ENCODE measurements at places on chromosomes 2 and 18.

DNA sequence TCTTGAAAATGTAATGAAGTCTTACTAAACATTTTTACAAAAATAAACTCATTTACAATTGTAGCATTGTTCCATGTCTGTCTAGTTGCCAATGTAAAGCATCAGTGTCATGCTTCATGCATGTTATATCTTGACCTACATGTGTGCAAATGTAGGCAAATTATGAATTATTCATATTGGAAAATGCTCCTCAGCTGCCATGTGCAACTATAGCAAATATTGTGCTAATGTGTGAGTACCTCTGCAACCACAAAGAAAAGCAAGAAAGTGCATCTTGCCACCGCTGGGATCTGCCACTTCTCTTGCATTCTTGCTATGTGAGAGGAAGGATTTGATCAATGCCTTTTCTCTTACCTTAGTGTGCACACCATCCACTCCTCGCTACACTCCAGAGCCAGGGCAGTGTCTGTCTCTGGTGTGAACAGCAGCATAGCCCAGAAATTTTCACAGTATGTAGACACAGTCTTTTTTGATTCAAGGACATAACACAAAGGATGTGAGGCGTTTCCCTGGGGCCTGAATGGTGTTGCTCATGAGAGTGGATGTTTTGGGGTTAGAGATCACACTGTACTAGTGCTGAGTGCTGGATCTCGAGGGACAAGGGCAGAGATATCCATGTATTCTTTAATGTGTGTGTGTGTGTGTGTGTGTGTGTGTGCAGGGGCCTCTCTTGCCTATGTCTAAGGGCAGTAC, 47.6 kb upstream of the HAAO start:
- no peak for DNase-seq

- DNase-seq: no peak
These were observed 888.0 kb upstream of the CHAC2 start for GRCh38 chr2:52879561-52879960.

DNA sequence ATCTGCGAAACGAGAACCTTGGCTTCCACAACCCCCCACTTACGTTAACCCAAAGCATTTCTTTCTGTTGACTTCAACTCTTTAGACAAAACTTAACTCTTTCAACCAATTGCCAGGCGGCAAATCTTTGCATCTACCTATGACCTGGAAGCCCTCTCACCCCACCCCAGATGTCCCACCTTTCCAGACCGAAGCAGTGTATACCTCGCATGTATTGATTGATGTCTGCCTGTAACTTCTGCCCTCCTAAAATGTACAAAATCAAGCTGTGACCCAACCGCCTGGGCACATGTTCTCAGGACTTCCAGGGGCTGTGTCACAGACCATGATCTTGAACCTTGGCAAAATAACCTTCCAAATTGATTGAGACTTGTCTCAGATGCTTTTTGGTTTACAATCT, 12.3 kb downstream of the AQP12B start:
- no peak for DNase-seq

DNA sequence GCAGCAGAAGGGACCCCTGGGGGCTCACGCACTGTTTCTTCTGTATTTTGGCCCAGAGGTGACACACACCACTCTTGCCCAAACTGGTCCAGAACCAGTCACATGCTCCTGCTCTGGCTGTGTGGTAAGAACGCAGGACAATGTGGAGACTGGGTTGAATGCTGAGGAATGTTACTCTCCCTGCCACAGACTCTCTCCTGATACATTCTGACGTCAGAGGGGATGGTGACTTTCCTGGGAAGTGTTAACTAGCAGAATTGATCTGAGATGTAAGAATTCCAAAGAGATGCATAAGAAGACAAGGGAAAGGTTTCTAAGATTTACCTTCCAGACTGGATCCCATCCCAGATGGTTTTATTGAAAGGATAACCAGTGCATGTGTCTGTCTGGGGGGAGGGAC, 100.8 kb downstream of the ASB1 start:
- DNase-seq: no peak

DNA sequence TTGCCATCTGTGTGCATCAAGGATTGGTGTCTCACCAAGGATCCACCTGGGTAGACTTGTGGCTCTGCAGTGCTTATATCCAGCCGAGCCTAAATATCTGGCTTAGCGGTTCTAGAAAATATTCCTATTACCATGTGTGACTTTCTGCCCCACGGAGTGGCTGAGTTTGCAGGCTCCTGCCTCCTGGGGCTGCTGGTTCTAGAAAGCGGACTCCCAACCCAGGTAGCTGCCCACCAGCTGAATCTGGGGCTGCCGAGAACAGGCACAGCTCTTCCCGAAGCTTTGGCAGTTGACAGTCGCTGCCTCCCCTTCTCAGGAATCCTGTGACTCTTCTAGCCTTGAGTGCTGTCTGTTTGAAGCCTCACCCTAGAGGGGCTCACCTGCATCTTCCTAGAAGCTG, 104.6 kb downstream of the TPGS2 start:
- no peak for DNase-seq

- DNase-seq: no peak
These were observed 270.9 kb upstream of the SKOR2 start for GRCh38 chr18:47522359-47522758.

- DNase-seq: no peak
These were observed 20.0 kb upstream of the CRIM1 start for GRCh38 chr2:36335597-36335996.

DNA sequence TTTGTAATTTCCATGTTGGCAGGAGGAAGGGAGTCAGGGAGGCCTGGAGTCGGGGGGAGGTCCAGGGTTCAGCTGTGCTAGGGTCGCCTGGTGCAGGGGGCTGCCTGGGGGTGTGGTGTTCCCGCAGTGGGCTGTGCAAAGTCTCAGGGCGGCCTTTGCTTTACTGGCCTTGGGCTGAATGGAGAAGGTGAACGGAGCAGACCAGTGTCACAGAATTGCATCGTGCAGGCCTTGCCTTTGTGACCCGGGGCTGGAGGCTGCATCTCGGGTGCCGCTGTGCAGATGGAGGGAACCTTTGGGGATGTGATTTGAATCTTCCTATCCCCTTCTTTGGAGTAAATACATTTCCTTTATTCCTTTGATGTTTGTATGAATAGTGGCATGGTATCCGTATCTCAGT, 8.8 kb downstream of the SNTG2 start:
- DNase-seq: no peak

- DNase-seq: no peak
These were observed 184.3 kb downstream of the SH3RF3 start for GRCh38 chr2:109313343-109313742.

DNA sequence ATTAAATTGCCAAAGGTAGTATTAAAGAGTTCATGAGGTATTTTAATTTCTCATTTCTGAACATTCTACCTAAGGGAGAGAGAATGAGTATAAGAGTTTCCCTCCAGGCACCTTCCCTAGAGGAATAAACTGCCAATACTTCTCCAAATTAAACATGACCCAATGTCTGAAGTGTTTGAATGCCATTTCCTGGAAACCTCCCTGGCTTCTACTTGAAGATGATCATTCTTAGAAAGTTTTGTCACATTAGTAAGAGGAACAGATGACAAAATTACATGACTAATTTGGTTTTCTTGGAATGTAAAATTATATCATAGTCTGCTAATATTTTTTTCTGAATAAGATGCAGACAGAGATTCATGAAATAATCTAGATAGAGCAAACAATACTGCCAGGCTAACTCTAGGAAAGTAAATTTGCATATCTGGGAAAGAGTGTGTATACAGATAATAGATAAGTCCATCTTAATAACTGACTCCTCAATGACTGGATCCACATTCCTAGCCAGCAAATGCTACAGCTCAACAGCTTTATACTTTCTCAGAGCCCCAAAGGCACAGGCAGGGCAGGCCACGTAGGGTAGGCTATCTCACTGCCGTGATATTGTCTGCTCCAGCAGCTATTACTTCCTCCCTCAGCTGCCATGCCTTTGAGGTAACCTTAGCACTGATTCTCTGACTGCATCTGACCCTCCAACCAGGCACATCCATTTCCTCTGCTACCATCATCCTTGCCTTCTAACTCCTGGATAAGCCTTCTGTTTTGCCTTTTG, 630.8 kb upstream of the PIK3C3 start:
- DNase-seq: no peak

DNA sequence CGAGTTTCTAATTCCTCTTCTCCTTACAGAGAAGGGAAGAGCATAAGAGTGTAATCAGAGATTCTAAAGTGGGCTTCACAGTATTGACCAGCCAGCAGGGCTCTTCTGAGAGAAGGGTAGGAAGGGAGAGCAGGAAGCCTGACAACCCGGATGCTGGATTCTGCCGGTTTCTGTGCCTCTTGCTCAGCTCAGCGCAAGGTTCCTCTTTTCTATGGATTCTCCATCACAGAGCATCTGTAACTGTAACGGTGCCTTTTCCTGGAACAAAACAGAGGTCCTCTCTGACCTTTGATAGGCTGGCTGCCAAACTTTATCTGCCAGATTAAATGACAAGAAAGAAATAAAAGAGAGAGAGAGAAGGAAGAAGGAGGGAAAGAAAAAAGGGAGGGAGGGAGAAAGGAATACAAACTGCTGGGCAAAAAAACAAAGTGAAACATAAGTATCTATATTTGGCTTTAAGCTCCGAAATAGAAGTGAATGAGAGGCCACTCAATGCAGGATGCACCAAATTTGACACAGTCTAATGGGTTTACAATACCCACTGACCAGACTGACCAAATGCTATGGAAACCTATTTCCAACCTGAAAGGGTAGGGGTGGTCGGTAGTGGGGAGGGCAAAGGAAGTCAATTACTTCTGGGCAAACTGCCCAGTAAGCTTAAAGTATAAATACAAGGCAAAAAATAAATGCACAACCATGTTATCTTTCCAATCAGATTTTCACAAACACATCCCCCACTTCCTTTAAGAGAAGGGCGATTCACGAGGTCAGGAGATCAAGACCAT, 59.2 kb downstream of the PIEZO2 start:
- DNase-seq: no peak

DNA sequence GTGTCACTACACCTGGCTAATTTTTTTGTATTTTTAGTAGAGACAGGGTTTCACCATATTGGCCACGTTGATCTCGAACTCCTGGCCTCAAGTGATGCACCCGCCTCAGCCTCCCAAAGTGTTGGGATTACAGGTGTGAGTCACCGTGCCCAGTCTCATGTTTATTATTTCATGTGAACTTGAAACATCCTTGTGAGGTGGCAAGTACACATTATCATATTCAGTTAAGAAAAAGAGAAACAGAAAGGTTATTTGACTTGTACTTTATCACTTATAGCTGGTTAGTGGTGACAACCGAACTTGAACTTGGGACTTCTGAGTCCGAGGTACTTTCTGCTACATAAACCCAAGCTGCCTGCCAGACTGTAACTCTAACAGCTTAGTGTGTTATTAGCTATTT, 24.4 kb downstream of the ABHD3 start:
- DNase-seq: no peak

- no peak for DNase-seq
These were observed 25.9 kb downstream of the GKN2 start for GRCh38 chr2:68926796-68927195.

DNA sequence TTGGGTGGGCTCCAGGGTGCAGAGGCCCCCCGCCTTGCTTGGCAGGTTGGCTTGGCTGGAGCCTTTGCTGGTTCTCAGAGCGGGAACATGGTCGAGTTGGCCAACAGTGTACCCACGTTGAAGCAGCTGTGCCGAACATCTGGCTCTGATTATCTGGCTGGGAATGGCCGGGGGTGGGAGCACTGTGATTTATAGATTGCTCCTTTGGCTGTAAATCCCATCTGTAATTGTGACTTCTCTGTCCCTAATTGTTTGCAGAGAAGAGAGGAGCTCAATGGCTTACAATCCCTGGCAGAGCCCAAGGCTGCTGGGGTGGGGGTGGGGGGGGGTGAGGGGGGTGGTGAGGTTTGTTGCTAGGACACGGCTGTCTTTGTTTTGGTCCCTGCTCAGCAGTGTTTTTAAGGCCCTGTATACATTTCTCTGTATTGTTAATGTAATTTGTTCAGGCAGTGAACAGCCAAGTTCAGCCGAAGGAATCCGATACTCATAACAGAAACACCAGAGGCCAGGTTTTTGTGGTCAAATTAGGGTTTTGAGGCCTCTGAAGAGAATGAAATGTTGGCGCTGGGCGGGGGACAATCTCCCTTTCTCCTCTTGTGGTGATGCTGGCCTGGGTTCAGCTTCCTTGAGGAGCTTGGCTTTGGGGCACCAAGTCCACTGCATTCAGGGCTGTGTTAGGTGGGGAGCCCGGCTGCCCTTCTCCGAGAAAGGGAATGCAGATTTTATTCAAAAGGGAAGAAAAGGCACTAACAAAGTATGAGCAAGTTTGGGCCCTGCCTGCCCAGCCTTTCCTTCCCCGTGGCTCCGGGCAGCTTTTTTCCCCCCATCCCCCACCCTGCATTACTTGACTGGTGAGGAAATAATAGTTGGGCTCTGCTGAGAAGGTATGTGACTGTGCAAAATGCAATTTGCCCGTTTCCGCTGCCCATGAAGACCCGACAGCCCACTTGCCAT, 82.5 kb downstream of the TCF7L1 start:
- DNase-seq: no peak

- DNase-seq: no peak
These were observed 628 bp downstream of the OTOS start for GRCh38 chr2:240139666-240140393.

- DNase-seq: no peak
These were observed 278.0 kb downstream of the EPHA4 start for GRCh38 chr2:221293949-221294742.

GRCh38 chr2:105455488-105456003, 56.7 kb upstream of the FHL2 start:
- DNase-seq: no peak

- no peak for DNase-seq
These were observed 29.3 kb downstream of the OTOF start for GRCh38 chr2:26448651-26449050.

DNA sequence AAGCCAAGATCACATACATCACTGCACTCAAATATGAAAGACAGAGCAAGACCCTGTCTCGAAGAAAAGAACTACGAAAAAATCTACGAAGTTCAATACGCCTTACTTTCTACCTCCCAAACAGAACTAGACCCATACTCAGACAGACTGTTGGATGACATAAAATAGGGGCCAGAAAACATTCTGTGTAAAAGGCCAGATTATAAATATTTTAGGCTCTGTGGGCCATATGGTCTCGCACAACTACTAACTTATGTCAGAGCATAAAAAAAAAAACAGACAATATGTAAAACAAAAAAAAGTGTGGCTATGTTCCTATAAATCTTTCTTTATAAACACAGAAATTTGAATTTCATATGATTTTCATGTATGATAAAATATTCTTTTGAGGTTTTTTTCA, 40.8 kb downstream of the NBAS start:
- no peak for DNase-seq

- no peak for DNase-seq
These were observed 54.3 kb upstream of the AGPS start for GRCh38 chr2:177338177-177338721.
